ENCODE measurements at places on chromosomes 7 and 10. TPM values are rescaled to one million over a fixed set of nuclear protein-coding genes. Genes with fewer than 3 reads are reported as not detected.

DNA sequence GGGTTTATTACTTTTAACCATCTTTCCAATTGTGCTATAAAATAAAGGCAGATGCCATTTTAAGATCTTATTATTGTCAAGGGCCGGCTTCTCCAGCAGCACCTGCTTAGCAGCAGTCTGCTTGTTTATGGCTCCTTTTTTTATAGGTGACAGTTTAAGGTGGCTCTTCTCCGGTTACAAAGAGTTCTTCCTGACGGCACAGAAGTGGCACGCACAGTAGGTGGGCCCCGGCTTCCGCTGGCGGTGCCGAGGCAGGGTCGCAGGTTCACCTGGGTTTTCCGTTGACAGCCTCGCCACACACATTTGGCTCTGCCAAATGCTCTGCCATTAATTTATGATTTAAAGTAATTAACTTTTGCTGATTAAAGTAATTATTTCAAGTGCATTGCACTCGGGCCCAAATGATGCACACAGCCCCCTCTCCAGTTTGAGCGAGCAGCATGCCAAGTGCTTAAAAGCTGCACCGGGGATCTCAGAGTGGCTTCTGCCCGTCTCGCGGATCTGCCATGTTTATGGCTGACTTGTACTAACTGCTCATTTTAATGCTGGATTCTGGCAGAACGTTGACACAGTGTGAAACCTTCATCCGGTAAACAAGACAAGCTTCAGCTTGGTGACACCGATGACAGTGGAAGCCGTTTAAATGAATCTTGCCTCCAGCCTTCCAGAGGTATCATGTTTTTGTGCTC is 355.1 kb upstream of the MKI67 start:
- DNase-seq, result no peak

- no peak for DNase-seq
Measured at GRCh38 chr7:68718097-68718551, 880.2 kb upstream of the AUTS2 start.

The TMEM236 gene
- 0.37 TPM for total RNA-seq

DNA sequence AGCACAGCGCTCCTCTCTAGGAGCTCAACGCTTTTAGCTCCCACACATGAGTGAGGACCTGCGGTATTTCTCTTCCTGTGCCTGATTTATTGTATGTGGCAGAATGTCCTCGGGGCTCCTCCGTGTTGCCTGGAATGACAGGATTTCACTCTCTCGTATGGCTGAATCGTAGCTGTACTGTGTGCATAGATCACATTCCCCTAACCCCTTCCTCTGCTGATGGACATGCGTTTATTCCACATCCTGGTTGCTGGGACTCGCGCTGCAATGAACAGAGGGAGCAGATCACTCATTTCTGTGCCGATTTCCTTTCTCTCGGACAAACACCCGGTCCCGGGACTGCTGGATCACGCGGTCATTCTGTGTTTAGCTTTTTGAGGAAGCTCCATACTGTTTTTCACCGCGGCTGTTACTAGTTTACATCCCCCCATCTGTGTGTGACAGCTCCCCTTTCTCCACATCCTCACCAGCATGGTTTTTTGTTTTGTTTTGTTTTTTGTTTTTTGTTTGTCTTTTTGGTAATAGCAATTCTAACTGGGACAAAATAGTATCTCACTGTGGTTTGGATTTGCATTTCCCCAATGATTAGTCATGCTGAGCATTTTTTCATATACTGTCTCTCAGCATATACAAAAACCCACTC is 76.3 kb downstream of the FOXL3 start:
- no peak for DNase-seq

The C10orf71 gene
- total RNA-seq, result not detected

DNA sequence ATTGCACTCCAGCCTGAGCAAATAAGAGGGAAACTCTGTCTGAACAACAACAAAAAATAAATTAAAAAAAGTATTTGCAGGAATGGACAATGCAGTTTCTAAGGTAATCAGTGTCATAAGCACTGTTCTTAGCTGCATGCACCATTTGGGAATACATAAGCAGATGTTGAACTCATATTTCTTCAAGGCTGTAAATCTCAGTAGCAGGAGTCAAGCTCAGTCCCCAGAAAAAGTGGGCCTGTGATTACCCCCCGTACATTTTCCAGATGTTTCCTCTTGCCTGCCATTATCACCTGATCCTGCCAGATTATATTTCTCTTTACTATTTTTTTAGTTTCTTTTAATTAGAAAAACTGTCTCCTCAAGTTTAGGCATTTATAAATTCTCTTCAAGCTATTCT is 667.6 kb upstream of the ANKRD30A start:
- no peak for DNase-seq

The SFMBT2 gene
- total RNA-seq, result 5.8 TPM

GRCh38 chr10:4947039-4947634 is 16.1 kb upstream of the AKR1C1 start:
- peak; percentile 57 for DNase-seq

GRCh38 chr10:10489805-10490571 is 527.7 kb upstream of the CELF2 start:
- no peak for DNase-seq

The EPHA1 gene
- total RNA-seq, result 1.2 TPM

GRCh38 chr7:44103566-44103922 is 601 bp upstream of the AEBP1 start:
- no peak for DNase-seq

- no peak for DNase-seq
Measured at GRCh38 chr7:152481082-152481481, 45.3 kb upstream of the KMT2C start.

GRCh38 chr7:143345428-143345900 is 17.0 kb downstream of the FAM131B start:
- DNase-seq, result no peak

- no peak for DNase-seq
Measured at GRCh38 chr7:44712012-44712411, 36.6 kb upstream of the ZMIZ2 start.

The CTAGE8 gene
- 2.6 TPM for total RNA-seq

DNA sequence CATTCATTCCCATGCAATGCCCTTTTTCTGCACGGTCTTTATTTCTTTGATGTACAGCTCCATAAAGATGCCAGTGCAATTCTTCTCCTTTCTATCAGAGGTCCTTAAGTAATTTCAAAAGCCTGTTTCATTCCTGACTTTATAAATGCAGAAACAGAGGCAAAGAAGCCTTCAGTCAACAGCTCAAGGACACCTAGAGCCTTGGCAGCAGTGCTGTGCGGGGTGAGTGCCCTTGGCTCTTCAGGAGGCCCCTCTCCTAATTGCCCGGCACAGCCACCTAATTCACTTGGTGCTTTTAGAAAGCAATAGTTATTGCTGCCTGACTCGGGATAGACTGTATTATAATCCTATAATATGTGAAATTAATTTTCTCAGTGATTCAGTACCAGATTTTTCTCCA is 169.6 kb upstream of the KLF6 start:
- DNase-seq, result no peak

Data from MCF 10A (cell line).